ENCODE measurements at places on chromosomes 2 and 18.

DNA sequence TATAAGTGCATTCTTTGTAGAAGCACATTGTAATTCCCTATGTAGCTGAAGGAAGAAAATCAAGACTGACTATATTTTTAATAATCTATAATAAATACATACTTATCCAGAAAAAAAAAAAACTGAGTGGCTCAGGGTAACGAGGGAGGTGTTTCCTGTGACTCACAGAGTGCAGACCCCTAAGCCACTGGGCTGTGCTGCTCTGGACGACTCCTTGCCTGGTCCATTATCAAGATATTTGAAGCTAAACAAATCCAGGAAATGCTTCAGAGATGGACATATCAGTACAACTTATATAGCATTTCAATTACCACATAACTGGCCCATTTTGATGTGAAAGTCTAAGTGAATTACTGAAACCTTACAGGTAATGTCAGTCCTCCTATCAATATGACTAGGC lies 80.6 kb downstream of the PIGN start:
- no peak for DNase-seq

DNA sequence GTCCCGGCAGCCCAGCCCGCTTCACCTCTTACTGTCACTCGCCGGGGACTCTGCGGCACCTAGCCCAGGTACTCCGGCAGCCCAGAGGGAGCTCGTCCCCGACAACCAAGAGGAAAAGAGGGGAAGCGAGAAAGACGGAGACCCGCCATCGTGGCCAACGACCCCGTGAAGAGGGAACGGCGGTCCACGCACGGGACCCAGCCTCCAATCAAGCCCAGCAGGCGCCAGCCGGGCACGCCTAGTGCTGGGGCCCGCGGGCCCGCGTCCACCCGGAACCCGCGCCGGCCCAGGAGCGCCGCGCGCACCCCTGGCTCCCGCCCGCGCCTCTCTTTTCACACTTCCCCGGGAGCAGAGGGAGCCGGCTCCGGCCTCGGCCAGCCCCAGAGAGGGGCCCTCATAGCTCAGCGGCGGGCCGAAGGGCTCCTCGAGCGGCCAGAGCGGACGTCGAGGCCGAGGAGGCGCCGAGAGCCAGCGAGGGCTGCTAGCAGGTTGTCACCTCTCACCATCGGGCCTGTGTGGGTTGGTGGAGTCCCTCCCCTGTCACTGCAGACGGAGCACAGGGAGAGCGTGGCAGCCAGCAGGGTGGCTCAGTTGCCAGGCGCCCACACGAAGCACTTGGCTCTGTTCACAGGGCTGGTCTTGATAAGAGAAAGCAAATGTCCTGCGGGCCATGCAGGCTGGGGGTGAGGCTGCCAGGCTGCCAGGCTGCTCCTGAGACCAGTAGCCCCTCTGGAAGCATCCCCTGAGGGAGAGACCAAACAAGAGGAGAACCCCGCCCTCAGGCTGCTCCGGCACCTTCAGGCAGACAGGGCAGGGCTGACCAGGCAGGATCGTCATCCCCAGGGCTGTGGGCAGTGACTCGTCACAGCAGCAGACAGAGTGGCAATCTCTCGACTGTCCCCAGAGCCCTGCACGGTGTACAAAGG lies 36.9 kb upstream of the KLF11 start:
- no peak for DNase-seq

GRCh38 chr2:41774011-41774605 lies 273.7 kb upstream of the PKDCC start:
- DNase-seq, result no peak

- no peak for DNase-seq
Measured at GRCh38 chr2:46674488-46674887, 195.1 kb downstream of the TMEM247 start.

- no peak for DNase-seq
Measured at GRCh38 chr2:4831751-4832150, 860.4 kb upstream of the SOX11 start.

DNA sequence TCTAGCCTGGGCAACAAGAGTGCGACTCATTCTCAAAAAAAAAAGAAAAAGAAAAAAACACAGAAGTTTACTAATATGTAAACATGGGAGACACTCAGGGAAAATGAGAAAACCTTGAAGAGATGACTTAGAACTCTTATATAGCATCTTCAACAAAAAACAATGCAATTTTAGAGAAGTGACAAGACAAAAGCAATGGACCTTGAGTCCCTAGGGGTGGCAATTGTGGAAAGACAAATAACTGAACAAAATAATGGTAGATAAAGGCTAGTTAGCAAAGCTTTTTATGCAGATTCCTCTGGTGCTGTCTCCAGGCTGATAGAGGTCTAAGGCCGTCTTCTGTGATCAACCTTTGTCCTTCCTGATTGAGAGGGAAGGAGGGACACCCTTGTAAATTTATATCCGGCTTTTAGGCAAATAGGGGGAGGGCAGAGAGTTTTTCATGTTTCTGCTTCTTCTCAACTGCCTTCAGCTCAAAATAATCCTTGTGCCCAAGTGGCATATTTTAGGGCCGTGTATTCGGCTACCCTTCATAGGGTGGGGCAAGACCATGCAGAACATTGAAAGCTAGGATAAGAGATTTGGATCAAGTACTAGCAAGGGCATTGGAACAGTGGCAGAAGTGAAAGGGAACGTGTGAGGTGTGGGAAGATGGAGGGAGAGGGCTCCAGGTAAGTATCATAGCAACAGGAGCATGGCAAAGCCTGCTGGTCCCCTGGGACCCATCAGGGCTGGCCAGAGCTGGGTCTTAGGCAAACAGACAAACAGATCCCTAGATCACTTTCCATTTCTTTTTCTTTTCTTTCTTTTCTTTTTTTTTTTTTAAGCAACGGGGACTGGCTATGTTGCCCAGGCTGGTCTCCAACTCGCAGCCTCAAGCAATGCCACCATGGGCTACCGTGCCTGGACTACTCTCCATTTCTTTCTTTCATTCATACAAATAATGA lies 116.2 kb upstream of the STPG4 start:
- no peak for DNase-seq

DNA sequence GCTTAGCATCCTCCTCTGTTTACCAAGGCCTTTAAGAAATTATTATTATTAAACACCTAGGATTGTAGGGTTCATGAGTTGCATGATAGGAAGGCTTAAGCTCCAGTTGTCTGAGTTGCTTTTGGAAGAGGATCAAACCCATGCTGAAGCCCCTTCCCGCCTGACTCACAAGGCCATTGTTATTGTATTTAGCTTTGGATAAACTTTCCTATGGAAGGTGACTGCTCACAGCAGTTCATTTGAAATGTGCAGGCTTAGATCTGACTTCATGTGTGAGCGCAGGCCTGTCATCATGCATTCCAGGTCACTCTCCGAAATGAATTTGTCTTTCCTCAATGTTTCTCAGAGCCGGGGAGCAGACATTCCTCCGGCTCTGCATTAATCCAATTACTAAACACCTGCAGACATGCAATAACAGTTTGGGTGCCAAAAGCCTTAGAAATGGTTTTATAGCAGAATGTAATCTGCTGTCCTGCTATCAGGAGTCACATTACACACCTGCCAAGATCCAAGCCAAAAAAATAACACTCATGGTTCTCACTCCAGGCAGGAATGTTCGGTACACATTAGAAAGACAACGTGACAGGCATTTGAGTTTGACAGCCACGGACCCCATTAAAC lies 119.9 kb downstream of the OSR1 start:
- no peak for DNase-seq

- no peak for DNase-seq
Measured at GRCh38 chr2:145194673-145195072, 674.8 kb upstream of the ZEB2 start.

DNA sequence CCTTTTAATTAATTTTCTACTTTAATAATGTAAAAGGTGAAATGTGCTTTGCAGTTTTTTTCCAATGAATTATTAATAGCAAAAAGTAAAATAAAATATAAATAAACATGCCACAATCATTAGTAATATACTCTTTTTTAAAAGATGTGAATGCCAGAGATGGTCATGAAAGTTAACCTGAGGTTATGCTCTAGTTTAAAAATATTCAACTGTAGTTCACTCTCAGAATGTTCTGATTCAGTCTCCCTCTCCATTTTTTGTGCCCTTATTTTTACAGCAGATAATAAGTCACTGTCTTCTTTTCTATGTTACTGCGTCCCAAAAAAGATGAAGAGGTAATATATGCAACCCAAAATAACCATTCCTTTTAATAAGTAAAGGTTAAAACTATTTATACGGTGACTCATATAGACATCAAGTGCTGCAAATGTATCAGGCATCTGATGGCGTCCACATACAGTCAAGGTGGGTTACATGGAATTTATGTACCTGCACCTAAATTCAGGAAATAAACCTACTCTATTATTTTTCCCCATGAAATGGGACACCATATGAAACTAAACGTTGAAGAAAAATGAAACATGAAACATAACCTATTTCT lies 153.6 kb upstream of the ZNF804A start:
- DNase-seq, result no peak

DNA sequence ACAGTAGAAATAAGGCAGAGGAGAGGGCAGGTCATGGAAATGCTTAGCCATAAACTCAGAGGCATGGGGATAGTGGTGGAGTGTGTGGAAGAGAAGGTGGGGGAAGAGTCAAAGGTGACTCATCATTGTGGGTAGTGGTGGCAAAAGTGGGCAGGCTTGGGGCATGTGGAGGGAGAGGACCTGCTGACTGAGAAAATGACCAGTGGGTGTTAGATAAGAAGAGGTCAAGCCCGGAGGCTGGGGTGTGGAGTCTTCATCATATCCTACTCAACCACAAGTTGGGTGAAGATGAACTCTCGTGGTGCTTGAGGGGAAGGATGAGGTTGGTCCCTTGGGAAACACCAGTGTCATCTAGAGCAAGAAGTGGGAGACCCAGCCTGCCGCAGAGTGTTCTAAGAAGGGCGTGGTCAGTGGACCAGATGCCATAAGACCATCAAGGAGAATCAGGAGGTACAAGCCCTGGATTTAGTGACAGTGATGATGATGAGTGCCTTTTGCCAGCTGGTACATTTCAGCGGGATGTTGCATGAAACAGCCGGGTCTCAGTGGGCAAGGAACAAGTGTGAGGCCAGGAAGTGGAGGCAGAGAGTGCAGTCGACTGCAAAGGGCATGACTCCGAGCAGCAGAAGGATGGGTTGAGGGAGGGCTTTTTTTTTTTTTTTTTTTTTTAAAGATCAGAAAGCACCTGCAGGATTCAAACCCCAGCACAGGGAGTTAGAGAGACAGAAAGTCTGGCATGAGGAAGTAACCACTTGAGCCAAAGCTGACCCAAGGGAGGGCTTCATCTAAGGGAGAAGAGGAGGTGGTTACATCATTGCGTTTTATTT lies 122.6 kb upstream of the SPRED2 start:
- DNase-seq, result no peak

- no peak for DNase-seq
Measured at GRCh38 chr2:26997394-26997793, 27.0 kb downstream of the MAPRE3 start.

DNA sequence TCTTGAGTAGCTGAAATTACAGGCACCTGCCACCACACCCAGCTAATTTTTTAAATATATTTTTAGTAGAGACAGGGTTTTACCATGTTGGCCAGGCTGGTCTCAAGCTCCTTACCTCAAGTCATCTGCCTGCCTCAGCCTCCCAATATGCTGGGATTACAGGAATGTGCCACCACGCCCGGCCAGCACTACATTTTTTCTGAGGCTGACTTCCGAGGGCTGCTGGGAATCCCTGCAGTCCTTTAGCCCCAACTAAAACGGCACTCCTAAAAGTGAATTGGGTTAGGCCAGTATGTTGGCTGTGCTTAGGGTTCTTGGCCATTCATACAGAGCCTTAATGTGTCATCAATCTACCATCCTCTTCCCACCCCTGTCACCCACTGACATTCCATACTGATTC lies 375.4 kb downstream of the DCC start:
- DNase-seq, result no peak

DNA sequence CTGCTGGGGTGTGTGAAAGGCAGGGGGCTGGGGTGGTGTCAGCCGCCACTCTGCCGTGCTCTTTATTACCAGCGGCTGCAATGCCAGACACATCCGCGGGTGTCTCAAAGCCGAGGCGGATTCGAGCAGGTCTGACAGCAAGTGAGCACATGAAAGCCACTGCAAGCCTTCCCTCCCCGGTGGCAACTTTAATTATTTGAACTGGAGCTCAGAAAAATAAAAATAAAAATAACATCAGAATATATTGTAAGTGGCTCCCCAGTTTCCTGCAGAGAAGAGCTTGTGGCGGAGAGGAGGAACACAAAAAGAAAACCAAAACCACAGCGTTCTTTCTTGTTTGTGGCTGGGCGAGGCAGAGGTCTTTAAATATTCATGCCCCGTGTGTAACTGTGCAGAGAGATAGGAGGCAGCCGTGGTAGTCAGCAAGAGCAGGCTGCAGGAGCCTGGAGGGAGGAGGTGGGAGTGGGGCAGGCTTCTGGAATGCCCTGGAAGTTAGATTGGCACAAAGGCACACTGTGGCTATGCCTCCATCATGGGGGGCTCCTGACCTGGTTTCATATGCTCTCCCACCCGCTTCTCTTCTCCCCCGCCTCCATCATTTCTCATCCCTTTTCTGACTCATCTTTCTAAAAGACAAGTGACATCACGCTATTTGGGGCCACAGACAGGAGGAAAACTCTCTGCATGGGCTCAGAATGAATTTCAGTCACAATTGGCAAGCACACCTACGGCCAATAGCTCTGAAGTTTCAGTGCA lies 199.8 kb downstream of the CLIP4 start:
- peak; percentile 33 for DNase-seq

DNA sequence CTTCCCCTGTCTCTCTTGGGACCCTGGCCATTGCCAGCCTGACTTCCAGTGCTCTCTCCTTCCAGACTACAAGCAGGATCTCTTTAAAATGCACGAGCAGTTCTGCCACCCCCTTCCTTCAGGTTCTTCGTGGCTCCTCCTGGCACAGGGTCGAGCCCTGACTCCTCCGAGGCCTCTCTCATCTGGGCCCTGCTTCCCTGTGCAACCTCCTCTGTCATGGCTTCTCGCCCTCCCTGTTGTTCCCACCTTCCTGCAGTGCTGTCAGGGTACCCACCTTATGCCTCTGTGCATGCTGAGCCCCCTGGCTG lies 56.7 kb upstream of the RPL31 start:
- DNase-seq, result no peak

- DNase-seq, result no peak
Measured at GRCh38 chr2:26864646-26865045, 16.7 kb downstream of the DPYSL5 start.

DNA sequence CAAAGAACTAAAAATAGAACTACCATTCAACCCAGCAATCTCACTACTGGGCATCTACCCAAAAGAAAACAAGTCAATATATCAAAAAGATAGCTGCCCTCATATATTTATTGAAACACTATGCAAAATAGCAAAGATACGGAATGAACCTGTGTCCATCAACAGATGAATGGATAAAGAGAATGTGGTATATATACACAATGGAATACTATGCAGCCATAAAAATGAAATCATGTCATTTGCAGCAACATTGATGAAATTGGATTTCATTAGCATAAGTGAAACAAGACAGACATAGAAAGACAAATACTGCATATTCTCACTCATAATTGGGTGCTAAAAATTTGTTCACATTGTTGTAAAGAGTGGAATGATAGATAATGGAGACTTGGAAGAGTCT lies 16.2 kb upstream of the LDAH start:
- DNase-seq, result no peak

DNA sequence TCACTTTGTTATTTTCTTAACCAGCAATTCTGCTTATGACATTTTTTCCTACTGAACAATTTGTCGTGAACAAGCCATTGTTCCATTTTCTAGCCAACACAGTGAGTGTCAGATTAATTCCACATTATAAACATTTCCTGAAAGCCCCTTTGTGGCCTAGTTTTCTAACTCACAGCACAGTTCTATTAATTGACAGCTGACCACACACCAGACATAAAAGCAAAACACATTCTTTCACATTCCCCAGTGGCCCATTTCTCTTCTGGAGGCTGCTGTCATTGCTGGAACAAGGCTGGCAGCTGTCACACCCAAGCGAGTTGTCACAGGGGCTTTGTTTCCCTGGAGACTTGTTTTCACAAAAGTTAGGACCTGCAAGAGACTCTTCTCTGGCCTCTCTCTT lies 50.7 kb downstream of the RNF152 start:
- no peak for DNase-seq
